ENCODE measurements at places on chromosomes 7 and 10.

DNA sequence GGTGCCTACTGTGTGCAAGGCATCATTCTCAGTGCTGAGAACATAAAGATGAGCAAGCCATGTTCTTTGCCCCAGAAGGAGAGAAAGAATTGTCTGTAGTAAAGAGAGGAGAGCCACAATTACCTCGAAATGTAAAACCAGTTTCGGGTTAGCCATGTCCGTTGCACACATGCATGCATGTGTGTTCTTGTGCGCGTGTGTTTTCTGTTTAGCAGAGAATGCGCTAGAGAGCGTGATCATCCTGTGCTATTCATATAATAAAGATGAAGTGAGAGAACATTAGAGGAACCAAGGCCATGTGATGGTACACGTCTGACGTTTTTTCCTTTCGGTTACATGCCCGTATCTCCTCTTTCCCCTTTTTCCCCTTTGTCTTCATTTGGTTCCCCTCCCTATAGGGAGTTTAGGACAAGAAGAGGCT, 158.2 kb downstream of the CELF2 start:
- DNase-seq: no peak

- no peak for DNase-seq
Observed at GRCh38 chr10:19209319-19209718, 160.7 kb downstream of the MALRD1 start.

- DNase-seq: peak; percentile 42
Observed at GRCh38 chr7:40918701-40919271, 784.0 kb downstream of the SUGCT start.

- DNase-seq: no peak
Observed at GRCh38 chr7:11613292-11613930, 218.6 kb downstream of the THSD7A start.

DNA sequence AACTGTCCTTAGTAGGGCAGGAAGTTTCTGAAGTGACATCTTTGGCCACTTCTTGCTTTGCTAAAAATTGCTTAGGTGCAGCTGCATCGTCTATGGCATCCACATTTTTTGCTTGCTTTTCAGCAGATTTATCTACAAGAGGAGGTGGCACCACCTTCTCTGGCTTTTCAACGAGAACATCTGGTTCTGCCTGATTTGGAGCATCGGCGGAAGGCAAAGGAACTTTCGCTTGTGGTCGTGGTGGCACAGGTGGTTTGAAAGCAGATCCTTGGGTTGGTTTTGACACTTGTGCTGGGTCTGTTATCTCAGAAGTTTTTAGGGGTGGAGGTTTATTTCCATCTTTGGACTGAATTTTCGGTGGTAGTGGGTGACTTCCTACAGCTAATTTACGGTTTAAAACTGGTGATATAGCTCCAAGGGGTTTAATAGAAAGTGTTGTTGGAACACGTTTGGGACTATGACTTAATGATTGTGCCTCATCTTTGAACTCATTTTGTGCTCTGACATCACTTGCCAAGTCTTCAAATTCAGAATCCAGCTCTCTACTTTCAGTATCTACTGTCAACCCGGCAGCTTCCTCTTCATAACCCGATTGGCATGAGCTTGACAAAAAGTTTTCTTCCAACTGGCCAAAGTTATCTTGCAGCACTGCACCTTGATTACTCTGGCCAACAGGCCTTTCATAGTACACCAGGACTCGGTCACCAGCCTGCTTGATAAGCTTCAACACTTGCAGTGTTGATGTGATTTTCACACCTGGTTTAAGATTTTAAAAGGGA, 44.0 kb downstream of the SLC18A2 start:
- DNase-seq: no peak

GRCh38 chr10:761376-761775, 71.9 kb upstream of the DIP2C start:
- no peak for DNase-seq

- no peak for DNase-seq
Observed at GRCh38 chr7:157568106-157568769, 231.4 kb downstream of the DNAJB6 start.

DNA sequence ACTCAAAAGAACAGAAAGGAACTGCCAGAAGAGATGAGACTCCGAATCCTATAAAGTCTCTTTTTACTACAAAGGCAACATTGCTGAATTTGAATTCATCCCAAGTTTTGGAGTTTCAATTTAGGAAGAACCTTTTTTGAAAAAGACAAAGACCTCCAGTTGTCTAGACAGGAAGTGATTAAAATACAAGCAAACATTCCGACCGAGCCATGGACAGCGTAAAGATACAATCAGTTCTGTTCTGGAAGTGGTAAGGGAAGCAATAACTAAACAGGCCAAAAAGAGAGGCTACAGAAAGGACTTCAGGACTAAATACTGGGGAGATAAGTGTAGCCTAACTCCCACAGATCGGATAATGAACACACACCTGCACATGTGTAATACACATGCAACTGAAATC, 101.0 kb downstream of the SMURF1 start:
- no peak for DNase-seq

- DNase-seq: no peak
Observed at GRCh38 chr7:3112479-3113134, 68.9 kb upstream of the CARD11 start.

GRCh38 chr10:97058521-97058920, 127.2 kb downstream of the SLIT1 start:
- no peak for DNase-seq

DNA sequence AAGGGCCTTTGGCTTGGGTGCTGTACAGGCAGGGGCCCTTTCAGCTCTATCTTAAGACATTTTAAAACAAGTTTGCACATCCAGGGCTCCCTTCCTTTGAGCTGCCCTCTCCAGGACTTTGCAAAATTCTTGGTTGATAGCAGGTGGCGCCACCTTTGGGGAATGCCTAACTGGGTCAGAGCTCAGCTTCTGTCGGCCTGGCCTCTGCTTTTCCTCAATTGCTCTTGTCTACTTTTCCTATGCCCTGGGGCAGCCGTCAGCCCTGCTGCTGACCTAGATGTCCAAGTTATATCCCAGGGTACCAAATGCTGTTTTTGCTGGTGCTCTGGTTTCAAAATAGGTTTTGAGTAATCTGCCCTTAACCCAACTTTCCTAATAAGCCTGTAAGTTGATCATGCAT, 65.8 kb downstream of the APBB1IP start:
- no peak for DNase-seq

- DNase-seq: no peak
Observed at GRCh38 chr7:30503274-30504212, 1.1 kb downstream of the GGCT start.

DNA sequence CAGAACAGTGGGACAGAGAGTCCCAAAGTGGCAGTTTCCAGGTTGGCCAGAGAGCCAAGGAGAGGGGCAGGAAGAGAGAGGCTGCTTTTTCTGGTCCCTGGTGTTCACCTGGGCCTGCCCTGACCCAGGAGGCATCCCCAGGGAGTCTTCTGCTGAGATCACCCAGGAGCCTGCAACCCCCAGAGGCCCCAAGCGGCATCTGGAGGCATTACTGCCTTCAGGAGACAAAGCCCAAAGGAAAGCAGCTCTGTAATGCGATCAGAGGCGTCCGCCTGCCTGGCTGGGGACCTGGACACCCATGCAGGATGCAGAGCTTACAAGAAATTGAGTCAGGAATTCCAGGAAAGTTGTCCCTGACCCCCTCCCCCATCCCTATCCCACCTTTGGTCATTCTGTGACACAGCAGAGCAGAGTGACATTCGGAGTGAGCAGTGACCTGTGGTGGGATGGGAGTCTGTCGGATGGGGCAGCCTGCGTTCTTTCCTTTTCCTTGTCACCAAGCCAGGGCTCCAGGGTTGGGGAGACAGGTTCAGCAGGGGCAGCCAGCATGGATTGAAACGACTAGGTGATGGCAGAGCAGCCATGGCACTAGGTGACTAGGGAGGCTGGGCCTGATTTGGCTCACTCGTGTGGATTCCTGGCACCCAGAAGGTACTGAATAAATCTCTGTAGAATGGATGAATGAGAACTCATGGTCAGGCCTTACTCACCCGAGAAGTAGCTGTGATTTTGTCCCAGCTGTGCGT, 10.4 kb downstream of the UNC5B start:
- DNase-seq: no peak

- DNase-seq: peak; percentile 82
Observed at GRCh38 chr7:12709726-12710502, 22.5 kb downstream of the ARL4A start.

GRCh38 chr7:24573554-24574338, 494 bp downstream of the PALS2 start:
- DNase-seq: no peak

DNA sequence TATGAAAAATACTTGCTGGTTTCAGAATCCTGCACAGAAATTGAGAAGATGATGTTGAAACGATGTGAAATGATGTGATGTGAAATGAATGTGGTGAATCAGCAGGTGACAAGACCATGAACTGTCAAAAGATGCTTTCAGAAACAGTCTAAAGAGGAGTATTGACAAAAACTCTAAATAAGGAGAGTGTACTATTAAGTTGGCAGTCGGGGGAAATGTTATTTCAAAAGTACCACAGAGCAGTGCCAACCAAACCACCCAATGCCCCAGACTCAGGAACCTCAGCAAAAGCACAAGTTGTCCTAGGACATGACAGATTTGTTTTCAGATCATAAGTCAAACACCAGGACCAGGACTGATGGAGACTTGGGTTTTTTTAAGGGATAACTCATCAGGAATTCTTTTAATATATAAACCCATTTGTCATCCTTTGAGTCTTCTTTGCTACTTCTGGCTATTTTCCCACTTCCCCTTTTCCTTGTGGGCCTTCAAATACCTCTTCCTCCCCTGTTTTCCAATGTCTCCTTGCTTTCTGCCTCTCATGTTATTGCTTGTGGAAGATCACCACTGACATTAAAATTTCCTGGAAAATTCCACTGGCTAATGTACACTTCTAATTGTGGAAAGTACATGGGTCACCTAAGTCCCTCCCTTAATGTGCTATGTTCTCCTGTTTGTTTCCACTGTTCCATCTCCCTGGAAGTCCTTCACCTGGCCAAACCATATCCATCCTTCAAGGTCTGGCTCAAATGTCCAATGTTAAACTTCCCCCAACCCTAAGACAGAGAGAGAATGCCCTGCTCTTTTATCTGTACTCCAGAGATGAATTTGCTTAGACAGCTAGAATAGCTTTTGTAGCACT, 10.2 kb upstream of the PPP1R3C start:
- DNase-seq: no peak

GRCh38 chr10:111338805-111339204, 262.0 kb downstream of the ADRA2A start:
- no peak for DNase-seq

DNA sequence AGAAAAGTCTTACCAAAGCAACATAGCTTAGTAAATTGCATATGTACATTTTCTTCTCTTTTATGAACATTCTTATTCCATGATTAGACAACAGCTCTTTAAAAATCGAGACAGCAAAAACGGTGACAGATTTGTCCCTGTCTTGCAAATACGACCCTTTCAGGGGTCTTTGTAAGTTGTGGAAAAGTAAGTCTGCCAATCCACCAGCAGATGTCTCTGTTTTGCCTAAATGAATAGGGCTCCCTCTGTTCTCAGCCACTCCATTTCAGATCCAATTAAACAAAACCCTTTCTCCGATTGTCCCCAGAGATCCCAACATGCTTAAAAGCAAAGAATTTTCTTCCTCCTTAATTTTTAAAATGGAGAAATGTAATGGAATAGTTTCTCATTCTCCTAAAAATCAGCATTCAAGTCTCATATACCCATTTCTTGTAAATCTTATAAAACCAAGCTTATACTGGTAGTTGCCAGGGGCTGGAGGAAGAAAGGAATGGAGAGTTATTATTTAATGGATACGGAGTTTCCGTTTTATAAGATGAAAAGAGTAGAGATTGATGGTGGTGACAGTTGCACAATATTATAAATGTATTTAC, 61.0 kb upstream of the NFE2L3 start:
- peak; percentile 17 for DNase-seq

DNA sequence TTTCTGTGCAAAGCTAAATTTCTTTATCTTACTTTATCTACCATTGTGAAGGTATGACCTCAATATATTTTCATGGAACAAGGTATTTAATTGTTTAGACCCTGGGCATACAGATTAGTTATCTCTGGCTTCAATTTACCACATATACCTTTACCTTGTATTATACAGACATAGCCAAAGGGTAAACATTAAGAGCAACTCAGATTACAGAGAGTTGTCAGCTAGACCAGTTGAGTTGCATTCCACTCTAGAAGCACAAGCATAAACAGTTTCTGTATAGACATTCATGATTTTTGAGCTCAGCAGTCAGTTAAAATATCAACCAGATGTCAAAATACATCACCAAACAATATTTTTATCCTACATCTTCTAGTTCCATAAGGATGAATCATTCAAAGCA, 857.3 kb upstream of the ZWINT start:
- no peak for DNase-seq

GRCh38 chr7:134364619-134365037, 47.9 kb upstream of the SLC35B4 start:
- DNase-seq: peak; percentile 16

- no peak for DNase-seq
Observed at GRCh38 chr7:3722396-3722922, 421.4 kb downstream of the SDK1 start.

- DNase-seq: no peak
Observed at GRCh38 chr10:101967713-101968112, 88.3 kb downstream of the ARMH3 start.

GRCh38 chr7:99384523-99384922, 10.0 kb downstream of the ARPC1B start:
- no peak for DNase-seq

DNA sequence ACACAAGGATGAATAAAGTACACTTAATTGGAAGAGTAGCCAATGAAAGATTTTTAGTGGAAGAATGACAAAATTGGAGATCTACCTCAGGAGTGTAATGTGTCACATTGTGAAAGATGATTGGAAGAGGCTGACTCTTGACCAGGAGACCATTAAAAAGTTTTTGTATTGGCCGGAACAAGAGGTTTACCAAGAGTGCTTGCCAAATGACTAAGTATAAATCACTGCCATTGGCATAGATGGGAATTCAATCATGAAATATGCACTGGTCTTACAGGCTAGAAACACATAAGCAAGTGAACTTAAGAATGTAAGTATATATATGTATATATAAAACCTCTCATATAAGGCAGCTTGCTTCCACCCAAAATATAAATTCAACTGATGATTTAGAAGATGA, 58.7 kb upstream of the TFEC start:
- DNase-seq: no peak

GRCh38 chr7:94045581-94045980, 41.4 kb upstream of the BET1 start:
- no peak for DNase-seq

DNA sequence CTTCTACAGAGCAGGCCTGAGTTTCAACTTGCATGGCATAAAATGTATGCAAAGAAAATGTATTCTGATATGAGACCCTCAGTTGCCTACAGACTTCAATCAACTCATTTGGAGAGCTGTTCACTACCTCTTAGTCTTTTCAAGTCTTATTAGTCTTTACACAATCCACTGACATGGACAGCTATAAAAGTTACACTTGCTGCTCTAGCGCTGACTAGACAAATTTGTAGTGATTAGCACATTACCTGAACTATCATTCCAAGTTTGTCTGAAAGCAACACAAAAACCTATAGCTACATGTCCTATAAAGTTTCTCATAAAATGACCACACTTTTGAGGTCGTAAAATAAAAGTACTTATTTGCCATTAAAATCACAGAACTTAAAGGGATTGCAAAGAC, 83.9 kb downstream of the PARD3 start:
- no peak for DNase-seq
